ENCODE measurements at places on chromosomes 3 and 15.

DNA sequence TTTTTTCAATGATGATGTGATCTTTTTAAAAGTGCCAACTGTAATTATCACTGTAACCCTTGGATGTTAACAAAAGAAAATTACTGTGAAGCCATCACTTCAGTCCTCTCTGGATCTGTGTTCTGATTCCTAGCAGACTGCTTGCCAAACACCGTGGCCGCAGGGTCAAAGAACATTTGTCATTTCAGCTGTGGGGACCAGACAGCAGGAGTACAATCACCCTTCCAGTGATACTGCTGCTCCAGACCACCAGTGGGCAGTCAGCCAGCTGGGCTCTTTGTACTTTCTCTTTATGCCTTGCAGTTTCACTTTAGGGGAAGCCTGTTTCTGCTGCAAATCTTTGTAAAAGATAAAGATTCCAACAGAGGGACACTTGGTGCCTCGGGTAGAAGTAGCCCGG, 770.0 kb downstream of the GRM7 start:
- no peaks in the 10 kb centered on the region for H3K27me3 ChIP-seq
- peak; percentile 63 for DNase-seq
- no peak overlapping the region for H3K27ac ChIP-seq
- no peak overlapping the region for H3K4me3 ChIP-seq
- H3K36me3 ChIP-seq: no peaks in the 10 kb centered on the region
- no peaks in the 10 kb centered on the region for H3K4me1 ChIP-seq

DNA sequence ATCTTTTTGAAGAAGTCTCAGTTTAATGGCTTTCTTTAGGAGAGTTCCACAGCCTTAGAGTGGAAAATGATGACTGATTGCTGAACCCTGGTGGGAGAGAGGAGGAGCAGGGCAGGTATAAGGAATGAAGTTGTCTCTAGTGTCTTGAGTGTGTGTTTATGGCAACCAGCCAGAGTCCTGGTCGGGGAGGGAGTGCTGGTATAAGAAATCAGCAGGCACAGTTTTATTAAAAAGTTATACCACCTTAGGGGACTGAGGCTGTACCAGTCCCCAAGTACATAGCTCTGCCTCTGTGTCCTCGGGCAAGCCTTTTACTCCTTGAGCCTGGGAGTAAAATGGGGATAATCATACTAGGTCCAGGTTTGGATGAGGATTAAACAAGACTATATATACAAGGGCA, 29.8 kb downstream of the SLC22A14 start:
- H3K27me3 ChIP-seq: no peaks in the 10 kb centered on the region
- no peak overlapping the region for H3K4me3 ChIP-seq
- H3K4me1 ChIP-seq: no peaks in the 10 kb centered on the region
- H3K27ac ChIP-seq: no peak overlapping the region
- H3K36me3 ChIP-seq: no peaks in the 10 kb centered on the region
- no peak for DNase-seq

- H3K4me1 ChIP-seq: peaks cover 4% of the 10 kb centered on the region
- no peak overlapping the region for H3K27ac ChIP-seq
- H3K27me3 ChIP-seq: no peaks in the 10 kb centered on the region
- H3K36me3 ChIP-seq: no peaks in the 10 kb centered on the region
- DNase-seq: peak; percentile 89
Observed at GRCh38 chr3:194769020-194769643, 83.4 kb downstream of the FAM43A start.

DNA sequence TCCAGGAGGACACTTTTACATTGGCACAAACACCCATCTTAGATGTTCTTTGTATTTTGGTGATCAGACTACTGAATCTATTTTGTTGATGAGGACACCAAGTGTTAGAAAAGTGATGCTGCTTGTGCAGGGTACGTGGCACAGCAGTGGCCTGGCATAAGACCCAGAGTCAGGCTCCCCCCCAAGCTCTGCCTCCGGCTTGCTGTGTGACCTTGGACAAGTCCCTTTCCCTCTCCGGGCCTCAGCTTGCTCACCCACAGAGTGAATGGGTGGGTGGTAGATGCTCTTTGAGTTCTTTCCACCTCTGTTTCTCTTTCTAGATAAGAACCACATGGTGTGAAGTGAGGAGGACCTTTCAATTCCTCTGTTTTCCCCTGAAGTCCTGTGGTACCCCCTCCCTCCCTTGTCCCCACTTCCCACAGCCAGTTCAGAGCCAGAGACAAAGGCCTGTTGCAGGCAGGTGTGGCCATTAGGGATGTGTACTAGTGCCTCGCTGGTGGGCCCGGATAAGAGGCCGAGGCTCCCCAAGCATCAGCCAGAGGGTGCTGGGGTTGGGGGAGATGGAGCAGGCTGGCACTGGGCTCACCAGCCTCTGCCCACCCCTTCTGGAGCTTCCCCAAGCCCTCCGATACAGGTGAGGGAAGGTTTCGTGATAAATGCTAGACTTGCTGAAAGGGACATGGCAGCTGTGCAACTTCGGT, 43.6 kb downstream of the SMAD6 start:
- H3K27ac ChIP-seq: peak overlapping the region; percentile 26
- no peak for DNase-seq
- H3K4me1 ChIP-seq: peaks cover 86% of the 10 kb centered on the region
- H3K36me3 ChIP-seq: no peaks in the 10 kb centered on the region

DNA sequence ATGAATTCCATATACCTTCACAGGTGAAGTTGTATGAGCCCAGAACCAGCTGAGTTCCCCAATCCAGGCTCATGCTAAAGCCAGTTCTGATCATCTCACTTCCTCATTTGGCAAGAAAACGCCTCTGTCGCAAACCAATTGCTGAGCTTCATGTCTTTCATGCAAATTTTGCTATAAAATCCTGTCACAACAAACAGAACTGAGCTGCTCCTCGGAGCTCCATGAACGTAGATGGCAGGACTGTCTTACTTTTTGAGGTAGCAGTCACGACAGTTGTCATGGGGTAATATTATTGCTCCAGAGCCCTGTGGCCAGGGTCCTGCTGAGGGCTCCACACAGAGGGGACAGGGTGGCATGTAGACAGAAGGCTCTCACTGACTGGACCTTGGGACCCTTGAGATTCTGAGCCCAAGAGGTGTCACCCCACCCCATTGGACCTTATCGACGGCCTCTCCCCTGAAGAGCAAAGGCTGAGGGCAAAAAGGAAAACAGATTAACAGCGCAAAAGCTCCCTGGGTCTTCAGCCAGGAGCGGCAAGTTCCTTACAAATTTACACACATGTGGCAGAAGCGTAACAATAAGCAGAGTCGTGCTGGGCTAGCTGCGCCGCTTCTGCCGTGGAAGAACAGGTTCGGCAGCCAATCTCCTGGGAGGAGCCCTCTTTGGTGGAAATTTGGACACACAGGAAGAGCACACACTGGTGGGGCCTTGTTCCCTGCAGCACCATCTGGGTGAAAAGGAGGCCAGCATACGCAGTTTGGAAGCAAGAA, 249.2 kb downstream of the OPA1 start:
- H3K27me3 ChIP-seq: no peaks in the 10 kb centered on the region
- no peak for DNase-seq
- no peaks in the 10 kb centered on the region for H3K36me3 ChIP-seq
- peak overlapping the region; percentile 2 for H3K27ac ChIP-seq
- H3K4me1 ChIP-seq: peaks cover 11% of the 10 kb centered on the region
- H3K4me3 ChIP-seq: no peak overlapping the region

- peaks cover 12% of the 10 kb centered on the region for H3K27me3 ChIP-seq
- H3K27ac ChIP-seq: no peak overlapping the region
- H3K4me1 ChIP-seq: no peaks in the 10 kb centered on the region
- H3K36me3 ChIP-seq: no peaks in the 10 kb centered on the region
- no peak for DNase-seq
- H3K4me3 ChIP-seq: no peak overlapping the region
Observed at GRCh38 chr3:115630850-115631249, 7.5 kb downstream of the GAP43 start.

DNA sequence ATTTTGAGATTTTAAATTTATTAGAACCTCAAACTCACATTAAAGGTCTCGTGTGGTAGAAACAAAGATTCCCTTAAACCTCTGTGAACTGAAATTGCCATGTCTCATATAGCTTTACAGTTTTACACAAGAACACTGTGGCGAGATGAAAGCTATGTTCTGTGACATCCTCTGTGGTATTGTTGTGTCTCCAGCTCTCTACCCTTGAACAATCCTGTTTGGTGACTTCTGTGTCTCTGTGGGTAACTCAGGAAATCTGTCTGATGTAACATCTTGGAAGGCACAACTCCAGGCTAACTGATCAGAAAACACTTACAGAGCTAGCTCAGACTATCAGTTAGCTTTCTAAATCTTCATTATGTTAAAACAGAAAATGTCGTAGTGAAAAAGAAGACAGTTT, 318.8 kb upstream of the GBE1 start:
- no peak overlapping the region for H3K4me3 ChIP-seq
- DNase-seq: no peak
- H3K27ac ChIP-seq: no peak overlapping the region
- H3K4me1 ChIP-seq: no peaks in the 10 kb centered on the region
- H3K27me3 ChIP-seq: no peaks in the 10 kb centered on the region

DNA sequence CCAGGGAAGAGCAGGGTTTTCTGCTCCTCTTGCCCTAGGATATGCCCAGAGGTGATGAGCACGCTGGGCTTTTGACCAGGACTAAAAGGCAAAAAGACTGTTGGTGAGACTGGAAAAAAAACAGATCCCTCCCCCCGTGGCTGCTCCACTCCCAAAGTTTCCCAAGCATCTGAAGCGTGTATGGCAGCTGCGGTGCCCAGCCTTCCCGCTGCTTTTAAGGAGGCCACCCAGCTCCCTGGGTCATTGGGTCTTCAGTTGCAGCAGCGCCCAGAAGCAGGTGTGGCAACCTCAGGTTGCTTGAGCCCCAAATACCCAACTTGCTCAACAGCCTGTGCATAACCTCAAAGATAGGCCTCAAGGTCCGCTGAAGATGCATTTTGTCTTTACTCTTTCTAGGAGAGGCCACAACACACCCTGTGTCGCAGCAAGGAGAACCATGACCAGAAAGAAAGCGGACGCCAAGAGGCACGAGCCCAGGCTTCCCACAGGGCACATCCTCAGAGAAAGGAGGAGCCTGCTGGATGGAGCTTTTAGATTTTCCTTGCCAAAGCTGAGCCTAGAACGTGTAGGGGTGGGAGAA, 2.0 kb downstream of the SRGAP3 start:
- H3K4me1 ChIP-seq: peaks cover 22% of the 10 kb centered on the region
- DNase-seq: no peak
- no peaks in the 10 kb centered on the region for H3K36me3 ChIP-seq
- H3K4me3 ChIP-seq: no peak overlapping the region
- H3K27ac ChIP-seq: no peak overlapping the region
